ENCODE measurements at places on chromosomes 5 and 9.

DNA sequence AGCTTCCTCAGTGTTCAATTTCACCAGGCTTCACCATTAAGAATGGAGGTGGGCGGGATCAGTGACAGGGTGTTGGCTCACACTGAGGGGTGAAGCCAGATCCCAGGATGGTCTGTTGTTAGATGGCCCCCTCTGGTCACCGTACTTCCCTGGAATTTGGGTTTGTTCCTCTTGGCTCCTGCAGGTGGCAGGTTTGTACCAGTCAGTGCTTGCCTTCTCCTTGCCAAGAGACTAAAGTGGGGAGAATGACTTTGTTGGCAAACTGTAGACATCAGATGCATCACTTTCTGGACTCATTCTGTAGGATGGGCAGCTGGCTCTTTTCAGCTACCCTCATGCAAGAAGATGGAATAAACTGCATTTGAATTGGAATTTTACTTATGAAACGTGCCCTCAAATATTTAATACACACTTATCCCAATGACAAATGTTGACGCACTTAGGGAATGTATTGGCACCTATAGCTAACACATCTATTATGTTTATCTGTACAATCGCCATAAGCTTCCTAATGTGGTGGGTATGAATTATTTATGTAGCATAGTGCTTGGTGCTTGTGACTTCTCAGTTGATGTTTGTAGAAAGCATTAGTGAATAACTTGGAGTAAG is 31.4 kb upstream of the ANKRD55 start:
- DNase-seq: no peak

DNA sequence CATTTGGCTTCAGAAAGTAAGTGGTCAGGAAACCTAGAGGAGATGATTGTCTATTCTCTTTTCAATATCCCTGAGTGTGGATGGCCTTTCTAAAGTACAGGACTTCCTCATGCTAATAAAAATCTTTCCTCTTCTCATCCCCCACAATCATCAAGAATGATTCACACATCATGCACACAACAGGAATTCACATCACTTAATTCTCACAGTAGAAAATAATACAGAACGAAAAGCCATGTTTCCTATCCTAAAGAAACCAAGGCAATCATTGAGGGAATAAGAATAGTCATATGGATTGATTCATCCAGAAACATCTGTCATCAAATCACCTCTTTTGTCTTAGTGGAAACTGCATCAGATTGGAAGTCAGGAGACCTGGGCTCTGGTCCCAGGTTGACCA is 203.1 kb upstream of the PIK3R1 start:
- no peak for DNase-seq

- DNase-seq: no peak
Measured at GRCh38 chr5:68478301-68479095, 262.9 kb downstream of the PIK3R1 start.

GRCh38 chr5:38608874-38609273 is 52.4 kb upstream of the LIFR start:
- DNase-seq: no peak

DNA sequence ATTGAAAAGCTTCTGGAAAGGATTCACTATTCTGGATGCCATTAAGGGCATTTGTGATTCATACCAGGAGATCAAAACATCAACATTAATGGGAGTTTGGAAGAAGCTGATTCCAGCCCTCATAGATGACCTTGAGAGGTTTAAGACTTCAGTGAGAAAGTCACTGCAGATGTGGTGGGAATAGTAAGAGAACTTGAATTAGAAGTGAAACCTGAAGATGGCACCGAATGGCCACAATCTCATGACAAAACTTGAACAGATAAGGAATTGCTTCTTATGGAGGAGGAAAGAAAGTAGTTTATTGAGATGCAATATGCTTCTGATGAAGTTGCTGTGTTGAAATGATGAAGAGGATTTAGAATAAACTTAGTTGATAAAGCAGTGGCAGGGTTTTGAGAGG is 254.6 kb upstream of the SLC24A2 start:
- DNase-seq: no peak

DNA sequence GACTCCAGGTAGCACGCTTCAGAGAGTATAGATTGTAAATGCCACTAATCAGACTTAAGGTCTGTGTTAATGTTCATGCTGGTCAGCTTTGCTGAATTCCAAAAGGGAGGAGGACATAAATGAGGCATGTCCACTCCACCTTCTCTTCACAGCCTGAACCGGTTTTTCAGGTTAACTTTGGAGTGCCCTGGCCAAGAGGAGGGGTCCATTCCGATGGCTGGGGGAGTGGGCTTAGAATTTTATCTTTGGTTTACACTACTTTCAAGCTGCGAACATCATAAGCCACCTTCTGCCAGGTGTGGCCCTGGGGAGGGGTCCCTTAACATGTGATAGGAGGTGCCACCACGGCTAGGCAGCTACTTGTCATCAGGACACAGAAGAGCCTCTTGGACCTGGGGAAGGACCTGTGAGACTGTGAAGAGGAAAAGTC is 24.2 kb downstream of the ABO start:
- DNase-seq: no peak

DNA sequence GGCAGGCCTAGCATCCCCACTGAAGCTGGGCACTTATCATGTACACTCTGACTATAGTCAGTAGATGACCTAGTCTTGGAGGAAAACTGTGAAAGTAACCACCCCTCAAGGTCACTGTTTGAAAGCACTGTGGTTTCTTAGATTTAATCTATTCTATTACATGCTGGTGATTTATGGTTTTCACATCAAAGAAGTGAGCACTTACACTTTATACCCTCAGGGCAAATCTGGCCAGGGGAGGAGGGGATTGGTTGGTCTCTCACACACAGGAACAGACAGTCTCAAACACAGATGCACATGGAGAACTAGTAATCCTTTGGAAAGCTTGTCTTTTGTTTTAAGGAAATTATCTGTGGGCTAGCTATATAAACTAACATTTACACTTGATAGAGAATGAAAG is 17.9 kb upstream of the SPIN1 start:
- DNase-seq: no peak

GRCh38 chr5:109669991-109670706 is 19.6 kb upstream of the MAN2A1 start:
- no peak for DNase-seq

DNA sequence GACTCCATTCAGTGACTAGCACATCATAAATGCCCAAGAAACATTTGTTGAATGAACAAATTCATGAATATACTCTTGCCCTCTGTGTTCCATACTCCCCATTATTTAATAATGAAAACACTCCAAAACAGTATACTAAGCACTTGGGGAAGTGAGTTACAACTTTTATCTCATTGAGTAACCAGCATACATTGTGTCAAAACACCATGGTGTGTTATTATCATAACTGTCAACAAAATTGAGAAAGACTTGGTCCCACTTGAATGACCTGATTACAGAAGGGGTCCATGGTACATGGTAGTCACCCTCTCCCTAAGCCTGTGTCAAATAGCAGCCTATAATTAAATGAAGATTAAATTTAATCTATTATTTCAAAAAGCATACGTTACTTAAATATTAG is 16.2 kb downstream of the ANKH start:
- no peak for DNase-seq

DNA sequence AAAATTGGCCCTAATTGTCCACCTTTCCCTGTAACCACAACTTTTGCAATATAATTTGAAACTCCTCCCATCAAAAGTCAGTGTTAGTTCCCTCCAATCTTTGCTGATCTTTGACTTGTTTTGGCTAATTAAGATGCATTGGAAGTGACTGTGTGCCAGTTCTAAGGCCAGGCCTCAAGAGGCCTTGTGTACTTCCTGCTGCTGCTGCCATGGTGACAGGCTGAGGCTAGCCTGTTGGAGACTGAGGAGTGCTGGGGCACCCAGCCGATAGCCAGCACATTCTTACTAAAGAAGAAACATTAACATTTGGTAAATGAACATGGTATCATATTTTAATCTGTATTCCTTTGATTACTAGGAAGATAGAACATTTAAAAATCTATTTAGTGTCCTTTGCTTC is 86.5 kb downstream of the SREK1 start:
- DNase-seq: no peak

GRCh38 chr5:176535101-176535663 is 2.0 kb downstream of the RNF44 start:
- DNase-seq: no peak

DNA sequence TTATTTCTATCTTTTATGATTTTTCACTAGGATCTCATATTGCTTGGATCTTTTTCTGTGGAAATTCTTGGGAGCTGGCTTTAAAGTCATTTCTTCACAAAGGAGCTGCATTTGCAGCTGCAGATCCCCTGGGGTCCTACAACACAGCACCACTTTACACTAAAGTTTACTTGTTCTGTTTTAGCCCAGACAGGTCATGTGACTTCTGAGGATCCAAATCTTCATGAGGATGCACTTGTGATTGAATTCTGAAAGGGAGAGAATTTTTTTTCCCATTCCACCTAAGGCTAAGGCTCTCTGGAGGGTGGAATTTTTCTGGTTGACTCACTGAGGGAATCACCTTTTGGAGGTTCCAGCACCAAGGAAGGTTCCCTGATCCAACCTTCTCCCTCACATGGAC is 43.4 kb downstream of the ACOT12 start:
- no peak for DNase-seq

- peak; percentile 63 for DNase-seq
Measured at GRCh38 chr9:114434878-114435311, 47.1 kb upstream of the AKNA start.

DNA sequence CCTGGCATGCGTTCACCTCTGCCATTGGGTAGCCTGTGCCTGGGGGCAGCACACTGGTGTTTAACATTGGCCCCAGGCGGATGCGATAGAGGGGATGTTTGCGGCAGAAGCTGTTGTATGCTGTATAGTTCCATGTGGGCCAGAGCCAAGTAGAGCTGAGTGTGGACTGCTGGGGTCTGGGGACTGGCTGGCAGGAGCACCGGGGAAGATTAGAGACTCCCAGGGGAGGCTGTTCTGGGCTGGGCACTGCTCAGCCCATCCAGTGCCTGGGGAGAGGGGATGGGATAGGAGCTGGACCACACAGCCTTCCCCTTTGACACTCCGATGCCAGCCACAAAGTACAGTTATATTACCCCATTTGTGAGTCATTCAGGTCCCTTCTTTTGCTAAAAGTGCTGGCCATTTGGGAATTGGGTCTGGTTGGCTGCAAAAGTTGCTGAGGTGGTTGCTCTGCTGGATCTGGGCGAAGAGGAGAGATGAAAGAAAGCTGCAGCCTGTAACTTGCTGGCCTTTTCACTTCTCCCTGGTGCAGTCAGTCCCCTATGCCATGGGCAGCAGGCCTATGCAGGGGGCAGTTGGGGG is 73.8 kb downstream of the RGS3 start:
- DNase-seq: no peak

- DNase-seq: no peak
Measured at GRCh38 chr5:140113699-140114263, at the start of gene PURA. TSS of gene PURA (plus strand) at chr5:140114109. CDS start at chr5:140114182, 73 bp downstream.

DNA sequence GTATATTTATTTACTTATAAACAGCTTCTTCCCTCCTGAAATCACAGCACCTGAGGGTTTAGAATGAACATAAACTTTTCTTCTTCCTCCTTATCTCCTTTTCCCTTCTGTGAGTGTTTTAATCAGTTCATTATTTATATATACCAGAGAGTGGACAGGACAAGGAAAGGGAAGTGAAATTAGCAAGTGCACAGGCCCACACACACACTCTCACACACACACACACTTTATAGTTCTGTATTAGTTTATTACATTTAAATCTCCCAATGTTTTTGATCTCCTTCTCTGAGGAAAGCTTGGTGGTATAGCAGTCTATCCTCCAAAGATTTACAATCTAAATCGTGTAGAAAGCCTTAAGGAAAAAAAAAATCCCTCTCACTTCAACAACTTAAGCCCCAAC is 353.5 kb downstream of the NDUFS4 start:
- DNase-seq: no peak

DNA sequence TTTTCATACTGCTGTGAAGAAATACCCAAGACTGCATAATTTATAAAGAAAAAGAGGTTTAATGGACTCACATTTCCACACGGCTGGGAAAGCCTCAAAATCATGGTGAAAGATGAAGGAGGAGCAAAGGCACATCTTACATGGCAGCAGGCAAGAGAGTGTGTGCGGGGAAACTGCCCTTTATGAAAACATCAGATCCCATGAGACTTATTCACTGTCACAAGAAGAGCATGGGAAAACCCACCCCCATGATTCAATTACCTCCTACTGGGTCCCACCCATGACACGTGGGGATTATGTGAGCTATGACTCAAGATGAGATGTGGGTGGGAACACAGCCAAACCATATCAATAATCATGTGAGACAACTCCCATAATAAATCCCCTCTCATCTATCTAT is 8.7 kb downstream of the TTC39B start:
- no peak for DNase-seq

GRCh38 chr5:67360047-67360446 is 163.4 kb upstream of the CD180 start:
- no peak for DNase-seq

GRCh38 chr9:135215571-135216161 is 128.2 kb downstream of the OLFM1 start:
- DNase-seq: no peak

DNA sequence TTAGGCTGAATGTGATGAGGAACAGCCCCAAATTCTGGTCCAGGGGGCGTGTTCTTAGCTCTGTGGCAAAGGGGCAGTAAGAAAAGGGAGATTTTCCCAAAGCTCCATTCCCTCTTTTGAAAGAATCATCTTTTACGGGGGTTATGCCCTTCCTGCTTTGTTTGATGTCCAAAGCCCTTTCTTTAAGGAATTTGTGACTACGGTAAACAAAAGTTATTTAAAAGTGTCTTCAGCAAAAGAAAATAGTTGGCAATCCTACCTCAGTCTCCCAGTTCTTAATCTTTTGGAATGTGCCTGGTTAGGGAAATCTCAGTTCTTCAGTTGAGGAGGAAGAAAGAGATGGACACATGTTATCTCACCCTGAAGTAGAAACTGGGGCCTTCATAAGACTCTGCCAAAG is 24.4 kb upstream of the ARSI start:
- no peak for DNase-seq

GRCh38 chr5:54347221-54347865 is 37.0 kb upstream of the ARL15 start:
- no peak for DNase-seq

GRCh38 chr5:191949-192690 is 825 bp downstream of the LRRC14B start:
- no peak for DNase-seq

- DNase-seq: no peak
Measured at GRCh38 chr9:107161338-107161737, 121.7 kb upstream of the RAD23B start.

- no peak for DNase-seq
Measured at GRCh38 chr5:1367149-1367548, 22.2 kb upstream of the CLPTM1L start.
